ENCODE measurements at places on chromosomes 2 and 18. TPM values are rescaled to one million over a fixed set of nuclear protein-coding genes. Genes with fewer than 3 reads are reported as not detected.

Gene NYAP2
- polyA plus RNA-seq: 0.34 TPM

Gene COX7A2L
- polyA plus RNA-seq: 164 TPM

Gene ACP1
- 90.7 TPM for polyA plus RNA-seq

Gene MERTK
- polyA plus RNA-seq: 4.0 TPM

Gene CFAP221
- polyA plus RNA-seq: 0.53 TPM

Gene C2orf80
- not detected for polyA plus RNA-seq

Gene FOXD4L1
- polyA plus RNA-seq: 1.6 TPM

Gene EXOC6B
- 9.6 TPM for polyA plus RNA-seq

Gene ANKRD39
- polyA plus RNA-seq: 7.5 TPM

Gene CRIM1
- polyA plus RNA-seq: 15.7 TPM

Gene LYPD1
- 5.8 TPM for polyA plus RNA-seq

Gene ESPNL
- polyA plus RNA-seq: 2.6 TPM

Gene TRIM54
- 105 TPM for polyA plus RNA-seq

Gene HOXD13
- not detected for polyA plus RNA-seq

Gene RTTN
- polyA plus RNA-seq: 11.9 TPM

Gene SULT6B1
- polyA plus RNA-seq: not detected

Gene DSG4
- not detected for polyA plus RNA-seq

Gene ALLC
- not detected for polyA plus RNA-seq

Gene LRRC30
- polyA plus RNA-seq: 4.2 TPM

Gene IER3IP1
- 20.2 TPM for polyA plus RNA-seq

Gene SRSF7
- polyA plus RNA-seq: 101 TPM

Gene TSPYL6
- 0.10 TPM for polyA plus RNA-seq

Gene GCFC2
- 21.7 TPM for polyA plus RNA-seq

Gene RGPD3
- polyA plus RNA-seq: 0.08 TPM

Gene AFF3
- polyA plus RNA-seq: 3.5 TPM

Gene KLHL41
- 4,199 TPM for polyA plus RNA-seq

Gene ANO7
- 0.83 TPM for polyA plus RNA-seq

Gene GLI2
- polyA plus RNA-seq: 8.5 TPM

Gene DPYSL5
- 19.1 TPM for polyA plus RNA-seq

Gene ABCB11
- polyA plus RNA-seq: not detected

Gene SLC40A1
- 34.6 TPM for polyA plus RNA-seq

Gene SPHKAP
- polyA plus RNA-seq: 29.8 TPM

Gene FOSL2
- 17.3 TPM for polyA plus RNA-seq

Gene CIB4
- not detected for polyA plus RNA-seq

Gene LONRF2
- polyA plus RNA-seq: 1.5 TPM

Gene RNF125
- 10.7 TPM for polyA plus RNA-seq

Gene ASTL
- not detected for polyA plus RNA-seq

Gene GPR75
- 1.5 TPM for polyA plus RNA-seq

Gene FIGN
- polyA plus RNA-seq: 2.0 TPM

Gene DYNAP
- polyA plus RNA-seq: 0.10 TPM

Gene RFX8
- polyA plus RNA-seq: 2.1 TPM

Gene ORC2
- 16.1 TPM for polyA plus RNA-seq

Gene CHRNG
- 160 TPM for polyA plus RNA-seq

Gene POMC
- 2.5 TPM for polyA plus RNA-seq

Gene GATA6
- polyA plus RNA-seq: 0.91 TPM

Gene SCN9A
- 3.5 TPM for polyA plus RNA-seq
